ENCODE measurements at places on chromosomes 4 and X.

GRCh38 chrX:104281564-104281963, 26.8 kb upstream of the ESX1 start:
- DNase-seq, result no peak

DNA sequence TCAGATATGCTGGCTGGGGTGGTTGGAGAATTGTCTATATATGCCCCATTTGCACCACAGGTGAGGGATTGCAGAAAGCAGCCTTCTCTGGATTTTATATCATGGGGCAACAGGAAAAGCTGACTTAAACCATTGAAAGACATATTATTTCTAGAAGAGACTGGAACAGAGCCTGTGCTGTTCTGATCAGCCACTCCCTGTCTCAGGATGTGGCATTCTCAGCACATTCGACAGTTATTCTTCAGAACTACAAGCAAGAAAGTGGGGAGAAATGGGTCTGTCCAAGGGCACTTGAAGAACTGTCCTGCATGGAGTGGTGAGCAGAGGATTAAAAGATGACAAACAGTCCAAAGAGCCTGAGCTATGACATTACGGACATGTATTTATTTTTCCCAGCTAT, 67.8 kb upstream of the EPHA5 start:
- DNase-seq, result no peak

DNA sequence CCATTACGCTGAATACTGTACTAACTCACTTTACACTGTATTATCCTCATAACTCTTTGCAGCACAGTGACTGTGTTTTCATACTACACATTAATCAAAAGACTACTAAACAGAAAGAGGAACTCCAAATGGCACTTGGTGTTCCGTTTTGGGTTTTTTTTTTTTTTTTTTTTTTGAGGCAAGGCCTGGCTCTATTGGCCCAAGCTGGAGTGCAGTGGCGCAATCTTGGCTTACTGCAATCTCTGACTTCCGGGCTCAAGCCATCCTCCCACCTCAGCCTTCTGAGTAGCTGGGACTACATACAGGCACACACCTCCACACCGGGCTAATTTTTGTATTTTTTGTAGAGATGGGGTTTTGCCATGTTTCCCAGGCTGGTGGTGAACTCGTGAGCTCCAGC, 10.7 kb downstream of the KLHL8 start:
- DNase-seq, result no peak

DNA sequence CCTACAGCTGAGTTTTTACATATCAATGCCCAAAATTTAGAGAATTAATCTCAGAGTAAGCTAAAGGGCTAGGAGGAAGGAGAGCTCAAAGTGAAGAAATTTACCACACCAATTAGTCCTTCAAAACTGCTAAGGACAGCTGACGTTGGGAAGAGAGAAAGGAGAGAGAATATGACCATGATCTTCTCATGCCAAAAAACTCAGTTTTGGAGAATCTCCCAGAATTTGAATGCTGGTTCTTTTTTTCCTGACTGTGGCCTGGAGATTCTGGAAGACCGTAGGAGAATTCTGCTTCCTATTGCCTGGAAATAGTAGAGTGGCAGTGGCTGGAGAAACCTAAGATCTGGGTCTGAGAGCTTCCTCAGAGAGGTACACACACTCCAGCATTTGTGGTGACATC, 834.4 kb upstream of the SLIT2 start:
- no peak for DNase-seq

DNA sequence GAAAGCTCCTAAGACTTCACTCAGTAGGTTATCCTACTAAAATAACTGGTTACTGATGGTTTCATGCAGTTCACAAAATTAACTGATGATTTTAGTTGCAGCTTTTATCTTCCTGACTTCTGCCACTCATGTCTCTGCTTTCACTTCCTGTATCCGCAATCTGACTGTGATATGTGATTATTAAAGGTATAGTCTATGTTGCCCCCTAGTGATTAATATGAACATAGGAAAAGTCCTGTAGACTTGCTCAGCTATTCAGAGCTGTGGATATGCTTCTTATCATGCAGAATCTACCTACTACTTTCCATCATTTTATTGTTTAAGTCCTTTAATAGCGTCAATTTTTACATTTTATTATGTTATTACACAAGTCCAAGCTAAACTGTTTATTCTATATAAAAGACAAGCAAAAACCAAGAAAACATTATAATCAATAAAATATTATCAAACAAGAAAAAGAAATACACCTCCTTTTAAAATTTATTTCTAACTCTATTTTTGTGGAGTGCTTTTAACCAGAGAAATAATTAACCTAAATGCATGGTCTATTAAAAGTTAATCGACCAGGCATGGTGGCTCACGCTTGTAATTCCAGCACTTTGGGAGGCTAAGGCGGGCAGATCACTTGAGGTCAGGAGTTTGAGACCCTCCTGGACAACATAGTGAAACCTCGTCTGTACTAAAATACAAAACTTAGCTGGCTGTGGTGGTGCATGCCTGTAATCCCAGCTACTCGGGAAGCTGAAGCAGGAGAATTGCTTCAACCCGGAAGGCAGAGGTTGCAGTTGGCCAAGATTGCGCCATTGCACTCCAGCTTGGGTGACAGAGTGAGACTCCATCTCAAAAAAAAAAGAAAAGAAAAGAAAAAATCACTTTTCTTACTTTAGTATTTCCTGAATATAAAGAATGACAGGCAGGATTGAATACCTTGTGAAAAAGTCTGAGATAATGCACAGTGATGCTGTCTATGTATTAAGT, 40.4 kb upstream of the TLR2 start:
- no peak for DNase-seq

GRCh38 chrX:134933911-134934310, 56.9 kb upstream of the SMIM10 start:
- DNase-seq, result no peak

DNA sequence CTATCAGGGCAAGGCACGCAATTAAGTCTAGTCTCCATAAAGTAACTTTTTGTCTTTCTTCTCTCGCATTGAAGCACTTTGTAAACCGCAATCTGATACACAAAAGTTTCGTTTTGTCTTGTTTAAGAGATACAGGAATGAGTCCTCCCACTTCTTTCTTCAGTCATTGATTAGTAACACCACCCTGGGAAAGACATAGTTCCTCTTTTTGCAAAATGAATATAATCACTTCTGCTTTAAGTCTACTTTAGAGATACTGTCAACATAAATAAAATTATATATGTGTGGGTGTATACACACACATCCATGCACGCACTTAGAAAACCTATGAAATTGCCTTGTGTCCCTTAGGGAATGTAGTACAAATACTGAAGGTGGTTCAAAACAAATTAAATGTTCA, 11.7 kb downstream of the COQ2 start:
- DNase-seq, result no peak

DNA sequence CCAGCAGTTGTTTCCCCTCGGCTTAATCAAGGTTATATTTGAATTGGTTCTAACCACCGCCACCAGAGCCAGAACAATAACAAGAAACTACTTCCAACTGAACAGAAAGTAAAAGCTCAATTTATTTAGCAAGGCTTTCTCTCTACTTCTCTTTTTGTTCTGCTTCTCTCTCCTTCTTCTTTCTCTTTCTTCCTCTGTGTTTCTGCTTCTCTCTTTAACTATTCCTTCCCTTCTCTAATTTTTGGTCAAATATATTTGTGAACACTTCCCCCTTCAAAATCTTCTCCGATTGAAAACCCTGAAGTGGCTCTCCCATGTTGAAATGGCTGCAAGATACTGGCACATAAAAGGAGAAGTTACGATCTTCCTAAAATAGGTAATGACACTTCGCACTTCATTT, 1195.9 kb upstream of the PRKX start:
- no peak for DNase-seq

DNA sequence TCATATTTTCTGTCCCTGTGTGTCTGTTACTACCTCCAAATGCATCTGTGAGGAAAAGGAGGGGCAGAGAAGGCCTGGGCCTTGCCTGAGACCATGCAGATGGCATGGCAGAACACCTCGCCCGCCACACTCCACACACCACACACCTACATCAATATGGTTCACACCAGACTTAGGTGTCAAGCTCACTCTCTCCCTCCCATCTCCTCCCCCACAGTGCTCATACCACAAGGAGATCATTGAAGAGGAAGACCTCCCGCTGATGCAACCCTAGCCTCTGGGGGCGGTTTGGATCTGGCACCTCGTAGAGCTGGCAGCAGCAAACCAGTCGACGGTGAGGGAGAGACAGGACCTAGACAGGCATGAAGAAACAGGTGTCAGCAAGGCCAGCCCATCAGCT, 16.6 kb upstream of the KDM5C start:
- no peak for DNase-seq

DNA sequence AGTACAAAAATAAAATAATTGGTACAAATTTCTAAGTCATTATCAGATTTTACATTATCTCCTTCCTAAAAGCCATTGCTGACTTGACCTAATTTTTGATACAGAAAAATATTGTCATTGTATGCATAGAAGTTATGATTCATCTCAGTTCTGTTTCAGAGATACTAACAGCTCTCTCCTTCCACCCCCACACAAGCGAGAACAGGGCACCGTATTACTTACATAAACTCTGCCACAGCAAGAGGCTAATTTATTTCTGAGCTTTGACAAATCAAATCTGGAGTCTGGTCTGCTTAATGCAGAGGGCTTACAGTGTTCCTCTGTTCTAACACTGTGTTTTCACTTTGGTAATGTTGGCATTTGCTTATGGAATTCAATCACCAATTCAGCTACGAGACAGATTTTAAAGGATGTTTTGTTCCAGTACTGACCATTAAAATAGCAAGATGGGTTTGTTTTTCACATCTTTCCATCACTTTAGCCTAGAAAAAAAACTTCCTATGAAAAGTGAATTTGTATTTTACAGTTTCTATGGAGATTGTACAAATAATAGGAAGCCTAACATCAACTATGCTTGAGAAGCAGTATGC, 181.8 kb downstream of the USP46 start:
- no peak for DNase-seq

DNA sequence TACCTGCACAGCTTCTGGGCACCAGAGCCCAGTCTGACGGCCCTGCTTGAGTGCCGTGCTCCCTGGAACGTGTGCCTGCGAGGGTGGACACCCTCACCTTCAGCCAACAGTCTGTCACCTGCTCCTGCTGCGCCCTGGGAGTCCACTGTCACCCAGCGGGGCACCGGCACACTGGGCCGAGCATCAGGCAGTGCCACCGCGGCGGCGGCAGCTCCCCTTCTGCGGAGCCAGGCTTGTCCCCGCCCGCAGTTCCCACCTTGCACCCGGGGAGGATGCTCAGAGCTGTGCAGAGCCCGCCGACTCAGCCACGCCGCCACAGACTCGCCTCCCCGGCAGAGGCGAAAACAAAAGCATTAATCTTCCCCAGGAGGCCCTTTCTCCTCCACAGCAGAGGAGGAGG, 86.8 kb downstream of the ABLIM2 start:
- DNase-seq, result no peak

DNA sequence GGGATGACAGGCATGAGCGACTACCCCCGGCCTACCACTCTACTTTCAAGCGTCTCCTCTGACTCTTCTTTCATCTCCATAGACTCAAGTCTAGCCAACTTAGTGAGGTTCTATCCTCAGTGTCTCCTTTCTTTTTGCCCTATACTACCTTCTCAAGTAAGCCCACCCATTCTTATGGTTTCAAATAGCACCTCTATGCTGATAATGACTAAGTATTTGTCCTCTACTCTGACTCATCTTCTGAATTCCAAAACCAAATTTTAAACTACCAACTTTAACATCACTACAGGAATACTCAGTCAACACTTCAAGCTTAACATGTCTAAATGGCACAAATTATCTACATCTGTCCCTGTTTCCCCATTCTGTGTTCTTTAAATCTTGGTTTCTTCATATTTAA, 47.8 kb downstream of the ELF2 start:
- no peak for DNase-seq

DNA sequence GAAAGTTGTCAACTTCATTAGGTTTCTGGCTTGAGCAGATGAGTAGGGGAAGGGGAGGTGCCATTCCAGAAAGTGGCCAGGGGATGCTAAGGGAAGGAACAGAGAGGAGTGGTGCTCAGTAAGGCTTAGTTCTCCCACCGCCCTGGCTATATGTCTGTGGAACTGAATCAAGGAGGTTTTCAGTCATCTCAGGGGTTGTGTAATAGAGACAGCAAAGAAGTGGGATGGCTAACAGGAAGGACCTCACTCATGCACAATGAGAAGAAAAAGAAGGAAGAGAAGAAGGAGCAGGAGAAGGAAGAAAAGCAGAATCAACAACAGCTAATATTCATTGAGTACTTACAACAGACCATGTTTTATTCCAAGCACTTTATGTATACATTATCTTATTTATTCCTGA, 368.7 kb downstream of the MID1IP1 start:
- DNase-seq, result no peak

DNA sequence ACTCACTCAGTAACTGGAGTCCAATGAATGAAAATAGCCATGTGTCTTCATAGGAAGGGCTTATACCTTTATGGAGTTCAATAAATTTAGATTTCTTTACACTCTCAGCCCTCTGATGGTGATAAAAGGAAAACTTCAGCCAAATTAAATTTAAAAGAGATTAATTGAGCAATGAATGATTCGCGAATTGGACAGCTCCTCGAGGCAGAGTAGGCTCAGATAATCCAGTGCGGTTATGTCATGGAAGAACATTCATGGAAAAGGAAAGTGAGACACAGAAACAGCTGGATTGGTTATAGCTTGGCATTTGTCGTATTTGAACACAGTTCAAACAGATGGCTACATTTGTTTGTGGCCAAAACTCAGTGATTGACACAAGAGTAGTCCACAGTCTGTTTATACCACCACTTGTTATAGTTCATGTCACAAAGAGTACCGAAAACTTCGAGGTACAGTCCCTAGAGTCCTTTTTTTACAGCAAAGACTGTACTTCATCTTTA, 54.6 kb upstream of the TACR3 start:
- DNase-seq, result no peak

DNA sequence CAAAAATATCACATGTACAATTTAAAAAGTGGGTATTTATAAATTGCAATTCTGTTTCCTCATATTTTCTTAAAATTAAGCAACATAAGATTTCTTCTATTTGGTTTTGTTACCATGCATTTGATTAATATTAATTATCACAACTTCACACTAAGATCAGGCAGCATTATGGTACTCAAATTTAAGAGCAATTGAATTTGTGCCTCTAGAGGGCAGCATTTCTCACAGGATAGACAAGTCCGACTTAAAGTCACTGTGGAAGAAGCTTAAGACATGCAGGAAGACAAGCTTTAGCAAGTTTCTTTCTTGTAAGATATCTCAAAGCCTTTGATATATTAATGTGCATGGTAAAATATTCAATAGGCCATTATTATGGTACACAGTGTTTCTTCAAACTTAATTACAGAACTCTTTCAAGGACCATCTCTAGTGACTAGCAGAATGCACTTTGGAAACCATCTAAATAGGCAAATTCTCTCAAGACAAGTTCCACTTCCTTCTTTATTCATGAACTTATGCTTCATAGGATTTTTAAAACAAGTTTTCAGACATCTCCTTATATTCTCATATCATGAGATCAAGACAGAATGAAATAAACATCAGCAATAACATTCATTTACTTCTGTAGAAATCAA, 35.0 kb downstream of the FBXW7 start:
- peak; percentile 43 for DNase-seq

DNA sequence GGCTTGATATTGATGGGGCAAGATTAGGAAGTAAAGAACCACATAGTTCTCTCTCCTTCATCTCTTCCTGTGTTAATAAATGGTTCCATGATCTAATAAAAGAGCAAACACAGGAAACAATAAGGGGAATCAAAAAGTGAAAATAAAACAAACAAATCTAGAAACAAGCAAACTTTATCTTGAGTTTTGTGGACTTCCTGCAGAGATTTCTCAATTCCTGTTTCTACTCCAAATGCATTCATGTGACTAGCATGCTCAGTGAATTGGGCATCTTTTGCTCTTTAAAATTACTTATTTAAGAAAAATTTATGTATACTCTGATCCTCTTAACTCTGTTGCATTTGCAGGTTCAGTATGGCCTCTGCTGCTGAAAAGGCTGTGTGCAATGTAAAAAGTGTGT, 682.0 kb downstream of the KCTD8 start:
- no peak for DNase-seq
